NCI-H2171 treated with DMSO at 0.1 percent for 48 hours (cell line): ENCODE measurements at places on chromosomes 7 and 10.

GRCh38 chr10:115861455-115861854 is 411.6 kb downstream of the GFRA1 start:
- no peak for DNase-seq

GRCh38 chr7:3087243-3087755 is 43.6 kb upstream of the CARD11 start:
- DNase-seq, result no peak

DNA sequence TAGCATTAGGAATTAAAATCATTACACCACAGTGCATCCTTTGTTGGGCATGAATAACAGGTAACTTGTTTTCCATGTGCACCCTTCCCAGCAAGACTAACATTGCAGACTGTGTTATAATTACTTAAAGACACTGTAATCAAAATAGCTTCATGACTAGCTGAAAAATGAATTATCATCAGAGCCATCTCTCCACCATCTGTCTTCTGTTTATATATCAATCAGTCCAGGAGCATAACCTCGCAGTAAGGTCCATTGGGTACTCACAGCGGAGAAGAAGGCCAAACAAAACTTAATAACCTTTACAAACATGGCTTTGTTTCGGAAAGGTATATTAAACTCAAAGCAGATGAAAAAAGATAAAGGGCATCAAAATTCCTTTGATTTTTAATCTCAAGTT is 90.6 kb downstream of the ODAD2 start:
- no peak for DNase-seq

DNA sequence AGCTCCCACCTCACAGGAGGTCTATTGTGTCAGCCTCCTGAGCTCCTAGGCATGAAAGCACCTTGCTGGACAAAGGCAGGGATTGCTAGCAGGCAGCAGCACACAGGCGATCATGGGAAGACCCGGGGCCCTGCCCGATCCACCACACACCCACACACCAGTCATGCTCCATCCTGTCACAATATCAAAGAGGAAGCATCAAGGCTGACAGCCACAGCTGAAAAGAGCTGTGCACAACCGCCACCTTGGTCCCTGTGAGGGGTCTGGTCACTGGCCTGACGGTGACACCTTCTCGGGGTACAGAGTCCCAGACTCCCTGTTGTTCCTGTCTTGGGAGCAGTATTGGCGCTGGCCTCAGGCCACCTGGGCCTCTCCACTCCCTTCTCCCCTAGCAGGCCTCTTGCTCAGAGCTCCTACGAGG is 89.7 kb upstream of the RET start:
- DNase-seq, result no peak

DNA sequence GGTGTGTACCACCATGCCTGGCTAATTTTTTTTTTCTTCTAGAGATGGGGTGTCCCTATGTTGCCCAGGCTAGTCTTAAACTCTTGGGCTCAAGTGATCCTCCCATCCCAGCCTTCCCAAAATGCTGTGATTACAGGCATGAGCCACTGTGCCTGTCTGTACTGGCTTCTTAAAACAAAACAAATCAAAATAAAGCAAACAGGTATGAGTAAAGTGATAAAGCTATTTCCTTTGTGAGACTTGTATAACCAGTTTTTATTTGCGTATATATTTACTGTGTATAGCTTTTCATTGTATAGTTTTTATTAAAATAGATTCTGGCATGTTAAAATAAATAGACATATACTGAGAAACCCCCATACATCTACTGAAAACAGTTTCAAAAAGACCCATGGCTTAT is 14.3 kb downstream of the LCOR start:
- no peak for DNase-seq

GRCh38 chr7:664997-665735 is 61.3 kb upstream of the DNAAF5 start:
- DNase-seq, result no peak

DNA sequence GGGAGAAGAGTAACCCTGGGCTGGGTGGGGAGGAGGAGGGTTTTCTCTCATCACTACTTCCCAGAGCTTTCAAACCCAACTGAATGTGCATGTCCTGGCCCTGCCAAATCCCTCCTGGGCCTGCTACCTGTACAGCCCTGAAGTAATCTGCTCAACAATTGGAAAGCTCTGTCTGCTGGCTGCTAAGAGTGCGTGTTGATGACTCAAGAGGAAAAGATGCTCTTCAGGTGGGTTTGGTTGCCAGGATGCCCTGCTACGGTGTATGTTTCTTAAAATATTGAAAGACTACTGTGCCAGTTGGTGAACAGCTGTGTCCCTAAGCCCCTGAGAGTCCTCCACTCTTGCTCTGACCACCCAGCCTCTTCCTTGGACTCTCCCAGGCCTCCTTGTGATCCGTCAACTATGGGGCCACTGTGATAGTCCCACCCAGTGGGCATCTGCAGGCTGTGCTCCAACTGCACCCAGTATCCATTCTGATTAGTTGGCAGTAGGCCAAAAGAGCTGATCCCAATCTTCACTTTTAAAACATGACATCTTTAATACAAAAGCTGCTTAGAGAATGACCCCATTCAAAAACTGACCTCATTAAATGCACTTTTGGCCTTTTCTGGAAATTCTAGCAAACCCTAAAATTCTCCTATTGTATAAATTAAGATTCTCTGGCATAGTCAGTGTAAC is 85.6 kb downstream of the AOAH start:
- DNase-seq, result no peak

GRCh38 chr7:15215616-15216015 is 313.1 kb upstream of the DGKB start:
- no peak for DNase-seq

DNA sequence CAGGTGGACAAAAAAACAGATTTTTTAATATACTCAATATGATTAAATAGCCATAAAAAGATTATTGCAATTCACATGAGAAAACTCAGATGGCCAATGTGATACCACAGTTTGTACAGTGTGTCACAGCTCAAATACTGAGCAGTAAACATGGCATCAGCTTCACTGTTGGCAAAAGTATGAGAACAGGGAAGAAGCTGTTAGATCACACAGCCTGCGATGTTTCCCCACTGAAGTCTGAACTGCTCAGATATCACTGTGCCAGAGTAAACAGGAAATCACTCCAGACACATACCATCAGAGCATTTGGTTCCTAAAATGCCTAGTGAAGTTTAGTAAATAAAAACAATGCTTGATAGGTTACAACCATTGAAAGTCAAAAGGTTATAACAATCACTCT is 347.8 kb downstream of the ETV1 start:
- DNase-seq, result peak; percentile 35

GRCh38 chr10:131900350-131901152 is at the start of gene PPP2R2D:
TSS of gene PPP2R2D (plus strand) at chr10:131901008. CDS start at chr10:131901149, 141 bp downstream.
- peak; percentile 78 for DNase-seq

DNA sequence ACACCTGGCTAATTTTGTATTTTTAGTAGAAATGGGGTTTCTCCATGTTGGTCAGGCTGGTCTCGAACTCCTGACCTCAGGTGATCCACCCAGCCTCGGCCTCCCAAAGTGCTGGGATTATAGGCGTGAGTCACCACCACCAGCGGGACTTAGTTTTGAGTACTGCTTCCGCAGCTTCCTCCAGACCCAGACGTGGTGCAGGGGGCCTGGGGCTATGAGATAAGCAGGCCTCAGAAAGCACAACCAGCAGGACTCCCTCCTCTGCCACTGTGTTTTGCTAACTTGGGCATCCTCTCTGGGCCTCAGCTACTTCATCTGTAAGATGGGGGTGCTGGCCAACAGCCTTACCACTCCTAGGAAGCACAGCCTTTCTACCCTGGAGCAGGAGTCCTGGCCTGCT is 37.8 kb downstream of the GOLGA7B start:
- DNase-seq, result no peak

DNA sequence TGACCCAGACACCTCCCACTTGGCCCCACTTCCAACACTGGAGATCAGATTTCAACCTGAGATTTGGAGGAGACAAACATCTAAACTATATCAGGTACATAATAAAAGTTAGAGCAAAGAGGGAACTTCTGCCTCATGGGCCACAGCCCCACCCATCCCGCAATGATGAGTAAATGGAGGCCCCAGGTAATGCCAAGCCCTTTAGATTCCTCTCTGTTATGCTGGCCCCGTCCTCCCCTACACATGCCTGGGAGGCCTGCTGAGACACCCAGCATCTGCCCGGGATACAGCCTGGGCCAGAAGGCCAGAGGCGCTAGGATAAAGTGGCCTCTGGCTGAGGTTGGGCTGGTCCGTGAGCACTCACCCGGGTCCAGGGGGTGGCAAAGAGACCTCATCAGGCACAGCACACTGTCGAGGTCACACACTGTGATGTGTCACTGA is 185.5 kb upstream of the SH2B2 start:
- DNase-seq, result no peak

DNA sequence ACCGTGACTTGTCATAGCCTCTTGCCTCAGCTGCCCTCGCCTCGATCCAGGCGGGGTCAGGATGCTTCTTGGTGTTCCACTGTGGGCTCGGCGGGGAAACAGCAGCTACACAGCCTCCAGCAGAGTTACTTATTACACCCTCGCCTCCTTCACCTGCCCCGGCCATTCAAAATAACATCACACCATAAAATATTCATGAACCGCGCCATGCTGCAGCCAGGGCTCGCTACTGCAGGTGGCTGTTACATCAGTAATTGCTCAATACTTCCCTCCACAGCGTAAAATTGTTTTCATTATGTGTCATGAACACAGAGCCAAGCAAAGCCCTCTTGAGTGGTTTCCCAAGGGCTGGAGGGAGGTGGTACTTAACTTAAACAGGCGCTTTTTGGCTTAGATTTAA is 241.5 kb upstream of the SP8 start:
- DNase-seq, result no peak

GRCh38 chr10:58019863-58020537 is 247.7 kb downstream of the IPMK start:
- DNase-seq, result no peak

DNA sequence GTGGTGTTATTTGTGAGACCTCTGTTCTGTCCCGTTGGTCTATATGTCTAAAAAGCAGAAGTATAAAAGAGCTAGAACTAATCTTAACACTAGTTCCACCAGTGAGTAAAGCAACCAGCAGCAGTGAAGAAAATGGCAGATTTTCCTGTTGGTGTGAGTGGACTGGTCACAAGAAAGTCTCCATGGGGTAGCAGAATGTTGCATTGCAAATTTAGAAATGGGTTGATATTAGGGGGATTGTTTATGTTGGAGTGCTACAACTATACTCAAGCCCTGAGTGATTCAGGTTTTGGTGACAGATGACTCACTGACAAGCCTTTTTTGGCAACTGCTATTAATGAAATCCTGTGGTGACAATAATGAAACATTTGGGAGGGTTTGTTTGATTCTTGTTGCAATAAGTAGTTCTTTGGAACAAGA is 5.6 kb downstream of the AVL9 start:
- DNase-seq, result no peak

GRCh38 chr10:69901022-69901421 is 99.3 kb downstream of the COL13A1 start:
- peak; percentile 94 for DNase-seq

GRCh38 chr7:25260862-25261494 is 32.7 kb upstream of the NPVF start:
- DNase-seq, result no peak

DNA sequence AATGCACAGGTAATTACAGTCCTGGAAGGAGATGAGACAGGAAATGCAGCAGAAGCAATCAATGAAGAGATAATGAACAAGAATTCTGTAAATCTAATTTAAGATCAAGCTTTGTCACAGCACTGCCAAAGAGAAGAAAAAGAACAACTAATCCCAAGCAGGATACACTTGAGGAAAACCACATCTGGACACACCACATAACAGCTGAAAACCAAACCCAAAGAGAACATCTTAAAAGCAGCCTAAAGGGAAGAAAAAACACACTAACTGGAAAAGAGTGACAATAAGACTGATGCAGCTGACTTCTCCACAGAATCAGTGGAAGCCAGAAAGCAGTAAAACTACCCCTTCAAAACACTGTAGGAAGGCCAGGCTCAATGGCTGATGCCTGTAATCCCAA is 10.2 kb downstream of the CYTH3 start:
- DNase-seq, result no peak

- peak; percentile 63 for DNase-seq
These were observed 131.5 kb upstream of the LAMB4 start for GRCh38 chr7:108261560-108262255.

DNA sequence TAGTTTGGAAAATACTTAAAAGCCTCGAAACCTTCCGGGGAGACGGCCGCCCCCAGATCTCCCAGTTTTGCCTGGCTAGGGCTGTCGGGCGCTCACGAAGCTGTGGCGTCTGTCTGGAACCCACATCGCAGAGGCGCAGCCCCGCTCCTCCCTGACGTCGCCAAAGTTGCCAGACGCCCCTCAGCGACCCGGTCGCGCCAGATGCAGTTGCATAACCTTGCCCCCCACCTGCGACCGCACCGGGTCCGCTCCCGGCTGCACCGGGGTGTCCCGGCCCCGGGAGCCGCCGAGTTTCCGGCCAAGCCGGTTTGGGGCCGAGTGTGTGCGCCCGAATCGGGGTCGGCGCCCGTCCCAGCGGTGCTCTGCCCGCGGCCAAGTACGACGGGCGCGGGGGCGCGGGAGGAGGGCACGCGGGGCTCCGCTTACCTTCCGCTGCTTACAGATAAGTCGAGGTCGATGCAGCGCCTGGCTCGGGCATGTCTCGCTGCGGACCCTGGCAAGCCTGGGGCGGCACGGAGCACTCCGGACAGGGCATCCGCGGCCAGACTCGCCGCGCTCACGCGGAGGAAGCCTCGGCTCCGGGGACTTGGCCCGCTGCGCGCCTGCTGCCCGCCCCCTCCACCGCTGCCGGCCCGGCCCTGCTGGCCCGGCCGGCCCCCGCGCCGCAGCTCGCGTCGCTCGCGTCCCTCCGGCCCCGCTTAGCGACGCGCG is 665 bp downstream of the INSYN2A start:
- peak; percentile 15 for DNase-seq

GRCh38 chr7:128846781-128847444 is 15.7 kb upstream of the ATP6V1F start:
- DNase-seq, result no peak

- no peak for DNase-seq
These were observed 30.1 kb downstream of the LRRC17 start for GRCh38 chr7:102942868-102943267.

DNA sequence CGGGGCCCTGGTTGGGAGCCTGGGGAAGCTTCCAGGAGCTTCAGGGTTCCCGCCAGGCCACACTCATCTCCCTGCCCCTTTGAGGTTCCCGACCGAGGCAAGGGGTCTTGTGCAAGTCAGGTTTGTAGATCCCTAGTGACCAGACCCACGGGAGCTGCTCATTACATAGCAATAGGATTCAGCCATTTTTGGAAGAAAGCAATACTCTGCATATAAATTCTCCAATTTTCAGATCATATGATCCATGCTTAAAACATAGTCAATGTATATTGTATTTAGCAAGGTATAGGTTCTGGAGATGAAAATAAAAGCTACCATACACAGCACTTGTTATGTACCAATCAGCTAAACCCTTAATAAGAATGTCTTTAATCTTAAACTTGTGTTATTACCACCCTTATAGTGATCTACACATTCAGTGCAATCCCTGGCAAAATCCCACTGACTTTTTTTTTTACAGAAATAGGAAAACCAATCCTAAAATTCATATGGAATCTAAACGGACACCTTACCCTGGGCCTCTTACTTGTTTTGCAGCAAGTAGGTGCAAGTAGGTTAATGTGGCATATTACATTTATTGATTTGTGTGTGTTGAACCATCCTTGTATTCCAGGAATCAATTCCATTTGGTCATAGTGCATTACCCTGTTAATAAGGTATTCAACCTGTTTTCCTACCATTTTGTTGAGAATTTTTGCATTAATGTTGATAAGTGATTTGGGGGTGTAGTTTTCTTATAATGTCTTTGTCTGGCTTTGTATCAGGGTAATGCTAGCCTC is 13.8 kb upstream of the FKBP9 start:
- DNase-seq, result no peak

GRCh38 chr7:138784692-138785091 is 13.1 kb upstream of the TMEM213 start:
- DNase-seq, result no peak

- no peak for DNase-seq
These were observed 109.9 kb downstream of the AHR start for GRCh38 chr7:17408245-17408903.

GRCh38 chr7:47443049-47443448 is 138.9 kb downstream of the TNS3 start:
- DNase-seq, result no peak
